Suprapubic skin (tissue), 4 donors: ENCODE measurements at places on chromosomes 3 and 15. TPM values are rescaled to one million over a fixed set of nuclear protein-coding genes. Genes with fewer than 3 reads are reported as not detected.

DNA sequence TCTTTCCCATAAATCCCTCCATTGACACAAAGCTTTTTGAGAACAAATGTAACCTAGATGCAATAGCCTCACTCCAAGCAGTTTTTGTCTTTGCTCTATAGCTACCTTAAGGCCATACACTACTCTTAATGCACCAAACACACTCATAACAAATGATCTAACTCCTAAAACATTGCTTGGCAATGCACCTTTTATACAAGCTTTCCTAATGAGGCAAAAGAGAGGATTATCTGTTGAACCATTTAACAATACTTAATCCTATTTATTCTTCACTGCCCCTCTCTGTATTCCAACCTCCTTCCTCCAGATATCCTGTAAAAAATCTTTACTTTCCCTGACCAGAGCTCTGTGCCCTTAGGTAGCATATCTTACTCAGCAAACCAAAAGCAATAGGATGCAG lies 558.1 kb upstream of the MDFIC2 start:
- DNase-seq, result no peak

RETNLB gene
- not detected for total RNA-seq

DNA sequence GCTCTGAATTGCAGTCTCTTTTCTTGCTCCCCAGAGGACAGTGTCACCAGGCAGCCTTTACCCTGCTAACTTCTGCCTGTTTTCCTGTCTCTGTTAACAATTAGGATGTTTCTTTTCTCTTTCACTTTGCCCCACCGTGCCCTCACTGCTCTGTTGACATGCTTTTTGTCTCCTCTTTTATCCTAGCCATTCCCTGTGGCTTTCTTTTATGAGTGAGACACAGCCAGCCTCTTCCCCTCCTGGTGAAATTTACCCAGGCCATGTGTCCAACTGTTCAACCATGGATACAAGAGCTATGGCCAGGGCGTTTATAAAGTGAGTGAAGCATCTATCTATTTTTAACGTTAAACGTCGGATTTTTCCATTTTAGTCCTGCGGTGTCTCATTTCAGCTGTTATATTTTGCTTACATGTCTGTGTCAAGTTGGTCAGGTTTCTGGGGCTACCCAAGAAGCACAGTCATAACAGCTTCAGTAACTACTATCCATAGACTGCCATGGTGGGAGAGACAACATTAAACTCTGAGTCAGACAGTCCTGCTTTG lies 443.2 kb upstream of the AZI2 start:
- DNase-seq, result no peak

- no peak for DNase-seq
Measured at GRCh38 chr3:139764936-139765335, 87.2 kb upstream of the NMNAT3 start.

- DNase-seq, result no peak
Measured at GRCh38 chr3:149245738-149246451, 24.3 kb upstream of the CP start.

- DNase-seq, result no peak
Measured at GRCh38 chr3:72120806-72121778, 336.1 kb upstream of the PROK2 start.

DNA sequence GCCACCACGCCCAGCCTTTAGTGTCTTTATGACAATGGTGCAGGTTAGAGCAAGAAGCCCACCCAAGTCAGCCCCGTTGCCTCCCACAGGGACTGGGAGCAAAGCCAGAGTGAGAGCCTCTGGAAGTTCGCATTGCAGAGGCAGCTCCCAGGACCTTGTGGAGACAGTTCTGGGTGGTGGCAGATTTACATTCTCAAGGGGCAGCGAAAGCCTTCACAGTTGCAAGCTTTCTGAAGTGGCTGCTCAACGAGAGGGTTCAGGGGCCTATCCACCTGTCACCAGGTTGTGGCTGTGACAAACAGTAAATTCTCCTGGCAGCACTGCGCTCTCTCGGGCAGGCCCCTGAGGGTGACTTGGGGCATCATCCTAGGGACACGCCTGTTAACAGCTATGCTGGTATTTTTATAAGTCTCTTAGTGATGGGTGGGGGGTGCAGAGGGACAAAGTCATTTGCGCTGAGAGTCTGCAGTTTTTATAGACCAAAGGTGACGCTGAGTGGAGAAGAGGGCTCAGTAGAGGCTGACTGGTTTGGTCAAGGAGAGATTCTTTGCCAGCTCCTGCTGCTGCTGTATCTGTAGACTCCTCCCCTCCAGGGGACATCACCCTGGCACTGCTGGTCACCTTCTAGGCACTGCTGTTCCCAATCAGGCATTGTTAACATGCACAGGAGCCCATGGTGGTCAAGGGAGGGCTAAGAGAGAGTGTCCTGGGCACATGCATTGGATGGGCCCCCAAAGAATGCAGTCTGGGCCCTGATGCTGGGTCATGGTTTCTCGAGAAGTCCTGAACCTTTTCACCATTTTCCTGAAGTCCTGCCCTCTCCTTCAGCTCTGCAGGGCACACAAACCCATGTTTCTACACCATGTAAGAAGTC lies 57.5 kb upstream of the KLF13 start:
- DNase-seq, result peak; percentile 33

ZNF620 gene
- 1.7 TPM for total RNA-seq

GRCh38 chr15:99021694-99022093 lies 14.1 kb upstream of the PGPEP1L start:
- DNase-seq, result no peak

DNA sequence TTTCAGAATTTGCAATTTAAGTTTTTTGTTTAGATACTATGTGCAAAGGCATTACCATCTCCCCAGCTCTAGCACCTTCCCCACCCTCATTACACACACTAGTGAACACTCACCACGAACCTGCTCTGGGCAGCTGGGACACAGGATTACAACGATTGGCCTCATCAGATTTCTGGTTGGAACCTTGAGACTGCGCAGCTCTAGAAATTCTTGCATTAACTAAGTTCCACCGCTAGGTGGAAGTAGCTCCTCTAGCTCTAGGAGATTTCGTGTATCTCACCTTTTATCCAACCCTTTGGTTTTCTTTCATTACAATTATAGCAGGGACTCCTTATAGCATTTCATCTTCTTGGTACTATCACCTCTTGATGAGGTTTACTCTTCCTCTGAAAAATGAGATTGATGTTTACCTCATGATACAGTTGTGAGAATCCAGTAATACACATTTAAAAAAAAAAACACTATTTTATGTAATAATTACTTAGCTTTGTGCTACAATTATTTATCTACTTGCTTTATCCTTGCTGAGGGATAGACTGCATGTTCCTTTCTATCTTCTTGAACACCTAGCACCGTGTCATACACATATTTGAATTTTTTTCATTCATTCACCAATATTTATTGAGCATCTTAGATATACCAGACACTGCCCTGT lies 28.7 kb upstream of the PLOD2 start:
- no peak for DNase-seq

DNA sequence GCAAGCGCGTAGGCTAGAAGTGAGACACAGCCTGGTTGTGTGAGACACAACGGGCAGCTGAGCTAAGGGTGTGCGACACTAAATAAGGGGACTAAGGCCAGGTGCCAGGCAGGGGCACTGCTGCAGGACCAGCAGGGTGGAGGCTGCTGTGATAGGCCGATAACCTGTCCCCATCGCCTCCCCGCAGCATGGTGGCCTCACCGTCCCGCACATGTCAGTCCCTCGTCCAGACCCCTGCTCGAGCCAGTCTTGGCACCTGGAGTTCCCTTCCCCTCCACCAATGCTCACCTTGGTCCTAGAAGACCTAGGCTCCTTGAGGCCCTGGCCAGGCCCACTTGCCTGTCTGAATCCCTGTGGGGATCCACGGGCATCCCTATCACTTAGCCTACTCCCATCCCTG lies 96.1 kb downstream of the HMG20A start:
- DNase-seq, result no peak

MED12L gene
- 0.08 TPM for total RNA-seq

DNA sequence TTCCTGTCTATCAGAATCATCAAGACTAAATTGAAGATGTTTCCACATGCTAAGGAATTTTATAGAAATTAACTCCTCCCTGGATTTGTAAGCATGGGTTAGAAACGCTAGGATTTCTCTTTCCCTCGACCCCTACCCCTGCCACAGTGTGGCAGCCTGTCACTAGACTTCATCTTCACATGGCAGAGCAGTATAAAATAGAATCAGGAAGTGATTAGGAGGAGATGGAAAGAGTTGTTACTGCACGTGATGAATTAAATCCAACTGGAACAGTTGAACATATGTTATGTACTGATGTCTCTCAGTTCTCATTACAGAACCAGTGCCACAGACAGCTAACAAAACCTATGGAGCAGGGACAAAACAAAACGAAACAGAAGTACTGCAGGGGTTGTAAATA lies 130.0 kb upstream of the BNIP2 start:
- DNase-seq, result no peak

GRCh38 chr15:80482696-80483095 lies 78.5 kb downstream of the ARNT2 start:
- no peak for DNase-seq

DNA sequence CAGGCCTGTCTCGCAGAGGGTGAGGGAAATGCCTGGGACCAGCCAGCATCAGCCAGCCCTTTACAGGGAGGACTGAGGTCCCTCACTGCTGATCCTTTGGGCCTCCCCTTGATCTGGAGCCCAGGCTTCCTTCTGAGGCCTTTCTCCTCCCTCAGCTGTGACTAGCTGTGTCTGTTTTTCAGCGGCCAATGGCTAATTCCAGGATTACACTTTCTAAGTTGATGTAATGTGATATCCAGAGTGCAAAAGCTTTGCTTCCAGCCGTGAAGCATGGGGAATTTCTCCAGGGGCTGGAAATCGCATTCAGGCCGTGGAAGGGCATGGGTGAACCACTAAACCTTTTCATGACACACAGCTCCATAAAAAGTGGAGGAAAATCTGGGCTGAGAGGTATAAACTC lies 157.6 kb downstream of the SHQ1 start:
- no peak for DNase-seq

UBXN7 gene
- total RNA-seq, result 35.5 TPM

MAGI1 gene
- 44.0 TPM for total RNA-seq

DNA sequence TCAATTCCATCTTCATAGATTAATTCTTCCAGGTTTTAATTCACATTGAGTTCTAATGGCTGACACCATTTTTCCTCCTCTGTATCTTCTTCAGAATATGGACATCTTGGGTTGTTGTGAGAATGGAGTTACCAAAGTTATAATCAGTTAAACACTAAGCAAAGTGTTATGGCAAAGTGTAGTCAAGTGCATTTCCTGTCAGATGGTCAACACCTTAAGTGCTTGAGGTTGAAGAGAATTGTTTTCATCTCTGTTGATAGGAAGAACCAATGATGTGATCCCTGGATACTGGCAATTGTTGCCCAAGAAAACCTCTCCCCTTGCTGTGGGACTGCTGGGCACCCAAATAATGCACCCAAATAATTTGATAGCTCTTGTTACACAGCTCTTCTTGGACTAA lies 102.6 kb upstream of the SATB1 start:
- no peak for DNase-seq

SPESP1 gene
- total RNA-seq, result 1.2 TPM

DNA sequence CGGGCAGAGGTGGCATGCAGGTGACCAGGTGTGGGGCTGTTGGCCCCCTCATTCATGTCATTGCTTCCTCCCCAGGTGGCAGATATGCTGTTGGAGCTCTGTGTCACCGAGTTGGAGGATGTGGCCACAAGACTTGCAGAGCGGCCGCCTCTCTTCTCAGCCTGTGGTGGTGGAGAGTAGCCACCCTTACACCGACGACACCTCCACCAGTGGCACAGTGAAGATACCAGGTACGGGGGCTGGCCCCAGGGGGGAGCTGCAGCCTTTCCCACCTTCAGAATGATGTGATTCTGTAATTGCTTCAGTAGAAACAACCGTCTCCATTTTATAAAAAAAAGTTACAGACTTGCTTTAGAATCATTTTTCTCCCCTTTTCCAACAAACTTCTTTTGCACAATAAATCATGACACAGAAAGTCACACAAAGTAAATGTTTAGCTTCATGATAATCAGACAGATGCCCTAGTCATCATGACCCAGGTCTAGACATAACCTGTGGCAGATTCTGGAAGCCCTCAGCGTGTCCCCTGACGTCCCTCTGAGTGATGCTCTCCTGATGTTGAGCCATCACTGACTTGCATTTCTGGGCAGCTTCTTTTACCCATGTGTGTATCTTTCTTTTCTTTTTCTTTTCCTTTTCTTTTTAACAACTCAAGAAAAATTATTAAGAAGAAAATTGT lies 76.0 kb upstream of the FAN1 start:
- DNase-seq, result no peak

DNA sequence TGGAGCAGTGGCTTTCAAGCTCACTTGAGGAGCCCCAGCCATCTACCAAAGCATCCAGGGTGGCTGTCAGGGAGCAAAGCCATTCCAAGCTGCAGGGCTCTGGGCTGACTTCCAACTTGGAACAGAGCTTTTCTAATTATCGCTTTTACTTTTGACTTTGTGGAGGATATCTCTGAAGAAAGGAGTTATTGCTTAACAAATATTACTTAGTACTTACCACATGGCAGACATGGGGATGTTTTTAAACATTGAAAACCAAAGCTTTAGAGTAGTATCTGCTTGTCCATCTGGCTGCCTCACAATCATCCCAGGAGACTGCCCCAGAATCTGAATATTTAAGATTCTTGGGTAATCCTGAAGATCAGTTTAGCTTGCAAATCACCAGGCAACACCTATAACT lies 8.9 kb downstream of the TAGLN3 start:
- DNase-seq, result no peak
